ENCODE measurements at places on chromosomes 7 and 10. TPM values are rescaled to one million over a fixed set of nuclear protein-coding genes. Genes with fewer than 3 reads are reported as not detected.

Gene MOGAT3
- not detected for total RNA-seq

Gene OPN4
- total RNA-seq = not detected

DNA sequence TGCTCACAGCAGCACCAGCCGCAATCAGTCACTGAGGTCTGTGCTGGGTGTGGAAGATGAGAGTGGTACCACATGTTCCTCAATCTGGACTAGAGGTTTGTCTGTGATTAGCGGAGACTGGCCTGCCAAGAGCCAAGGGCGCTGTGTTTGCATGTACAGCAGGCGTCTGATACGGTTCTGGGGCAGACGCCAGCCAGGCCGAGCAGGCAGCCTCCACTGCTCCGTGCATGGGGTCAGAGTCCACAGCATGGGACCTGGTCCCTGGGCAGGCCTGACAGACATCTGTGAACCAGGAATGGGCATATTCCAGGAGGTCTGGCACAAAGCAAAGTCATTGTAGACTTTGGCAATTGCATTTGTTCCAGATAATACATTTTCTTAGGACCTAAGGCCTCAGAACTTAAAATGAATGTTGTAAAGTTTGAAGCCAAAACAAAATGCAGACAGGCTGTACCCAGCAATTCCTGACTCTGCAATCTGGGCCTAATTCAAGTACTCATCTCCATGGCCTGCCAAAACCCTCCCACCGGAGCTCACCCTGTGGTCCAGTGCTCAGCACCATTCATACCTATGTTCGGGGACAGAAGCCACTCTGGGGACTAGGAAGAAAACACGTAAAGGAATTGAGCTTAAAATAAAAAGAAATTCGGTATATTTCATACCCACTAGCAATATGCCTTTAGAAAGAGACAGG lies 50.0 kb upstream of the FAM20C start:
- no peak overlapping the region for H3K4me3 ChIP-seq
- DNase-seq = no peak
- no peaks in the 10 kb centered on the region for H3K36me3 ChIP-seq
- H3K4me1 ChIP-seq = no peaks in the 10 kb centered on the region

DNA sequence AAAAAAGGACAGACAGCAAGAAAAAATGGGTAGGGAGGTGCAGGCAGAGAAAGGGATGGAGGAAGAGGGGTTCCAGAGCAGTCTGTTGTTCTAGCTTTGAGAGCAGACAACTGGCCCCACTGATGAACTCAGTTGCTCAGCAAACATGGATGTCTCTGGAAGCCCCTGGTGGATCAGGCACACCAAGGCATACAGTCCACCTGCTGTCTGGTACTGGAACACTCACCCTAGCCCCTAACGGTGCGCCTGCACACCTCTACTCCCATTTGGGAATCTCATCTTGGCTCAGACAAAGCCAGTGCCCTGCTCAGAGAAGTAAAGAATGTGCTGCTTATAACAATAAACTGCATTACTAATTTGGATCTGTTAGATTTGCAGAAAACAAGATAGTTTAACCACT lies 7.7 kb downstream of the MACROH2A2 start:
- no peak overlapping the region for H3K4me3 ChIP-seq
- H3K27ac ChIP-seq = no peak overlapping the region
- H3K36me3 ChIP-seq = no peaks in the 10 kb centered on the region
- 0 out of 2 replicates have a peak, but pooled peaks cover 5% of the 10 kb centered on the region for H3K4me1 ChIP-seq
- no peak for DNase-seq

Gene P4HA1
- total RNA-seq = 387 TPM

GRCh38 chr7:84144480-84144879 lies 50.1 kb downstream of the SEMA3A start:
- H3K36me3 ChIP-seq = no peaks in the 10 kb centered on the region
- H3K4me3 ChIP-seq = no peak overlapping the region
- H3K4me1 ChIP-seq = peaks cover 16% of the 10 kb centered on the region
- H3K27ac ChIP-seq = no peak overlapping the region
- no peaks in the 10 kb centered on the region for H3K27me3 ChIP-seq

- DNase-seq = no peak
- H3K27ac ChIP-seq = no peak overlapping the region
- peaks cover 53% of the 10 kb centered on the region for H3K4me1 ChIP-seq
- no peak overlapping the region for H3K4me3 ChIP-seq
- H3K27me3 ChIP-seq = no peaks in the 10 kb centered on the region
- H3K36me3 ChIP-seq = no peaks in the 10 kb centered on the region
These were observed 18.4 kb downstream of the GNA12 start for GRCh38 chr7:2825559-2826227.

DNA sequence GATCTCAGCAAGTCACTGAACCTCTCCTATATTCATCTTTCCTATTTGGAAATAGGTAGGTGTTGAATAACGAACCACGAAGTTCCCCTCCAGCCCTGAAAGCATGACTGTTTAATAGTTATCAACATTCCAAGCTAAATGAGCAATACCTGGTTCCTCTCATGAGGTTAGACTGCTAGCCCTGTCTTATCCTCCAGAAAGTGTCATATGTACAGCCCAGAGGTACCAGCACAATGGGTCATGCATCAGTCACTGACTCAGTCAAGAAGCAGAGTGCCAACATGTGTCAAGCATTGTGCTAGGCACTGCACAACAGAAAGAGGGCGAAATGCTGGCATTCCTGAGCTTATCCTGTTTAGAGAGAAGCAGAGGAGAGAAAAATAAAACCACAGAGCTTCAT lies 70.0 kb downstream of the AMPH start:
- no peak overlapping the region for H3K4me3 ChIP-seq
- H3K27ac ChIP-seq = 0 out of 2 replicates have a peak overlapping the region, but pooled peaks have one; percentile 14
- no peaks in the 10 kb centered on the region for H3K36me3 ChIP-seq

Gene STEAP2
- total RNA-seq = 30.6 TPM
